ENCODE measurements at places on chromosomes 12 and 14. TPM values are rescaled to one million over a fixed set of nuclear protein-coding genes. Genes with fewer than 3 reads are reported as not detected.

GRCh38 chr12:47221256-47222023, 141.7 kb upstream of the AMIGO2 start:
- H3K4me3 ChIP-seq: no peak overlapping the region
- no peaks in the 10 kb centered on the region for H3K27me3 ChIP-seq
- no peaks in the 10 kb centered on the region for H3K4me1 ChIP-seq
- no peak for DNase-seq
- H3K36me3 ChIP-seq: no peaks in the 10 kb centered on the region

DNA sequence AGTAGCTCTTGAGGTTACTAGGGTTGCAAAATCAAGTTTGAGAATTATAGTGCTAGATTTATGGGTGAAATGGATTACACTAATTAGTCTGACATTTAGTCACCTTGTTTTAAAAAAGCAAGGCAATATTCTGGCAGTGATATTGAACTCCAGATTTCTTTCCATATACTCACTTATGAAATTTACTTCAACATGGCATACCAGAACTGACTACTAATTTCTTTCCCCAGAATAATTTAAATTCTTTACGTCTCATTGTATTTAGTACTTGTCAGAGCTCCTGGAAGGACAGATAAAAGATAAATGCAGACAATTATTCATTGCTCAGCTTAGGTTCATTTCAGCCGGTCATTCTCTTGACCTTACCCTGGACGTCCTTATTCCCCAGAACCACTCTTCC, 24.3 kb downstream of the EMP1 start:
- no peak overlapping the region for H3K4me3 ChIP-seq
- no peaks in the 10 kb centered on the region for H3K4me1 ChIP-seq
- no peak for DNase-seq
- no peak overlapping the region for H3K27ac ChIP-seq
- no peaks in the 10 kb centered on the region for H3K36me3 ChIP-seq
- H3K27me3 ChIP-seq: peaks cover under 1% of the 10 kb centered on the region

DNA sequence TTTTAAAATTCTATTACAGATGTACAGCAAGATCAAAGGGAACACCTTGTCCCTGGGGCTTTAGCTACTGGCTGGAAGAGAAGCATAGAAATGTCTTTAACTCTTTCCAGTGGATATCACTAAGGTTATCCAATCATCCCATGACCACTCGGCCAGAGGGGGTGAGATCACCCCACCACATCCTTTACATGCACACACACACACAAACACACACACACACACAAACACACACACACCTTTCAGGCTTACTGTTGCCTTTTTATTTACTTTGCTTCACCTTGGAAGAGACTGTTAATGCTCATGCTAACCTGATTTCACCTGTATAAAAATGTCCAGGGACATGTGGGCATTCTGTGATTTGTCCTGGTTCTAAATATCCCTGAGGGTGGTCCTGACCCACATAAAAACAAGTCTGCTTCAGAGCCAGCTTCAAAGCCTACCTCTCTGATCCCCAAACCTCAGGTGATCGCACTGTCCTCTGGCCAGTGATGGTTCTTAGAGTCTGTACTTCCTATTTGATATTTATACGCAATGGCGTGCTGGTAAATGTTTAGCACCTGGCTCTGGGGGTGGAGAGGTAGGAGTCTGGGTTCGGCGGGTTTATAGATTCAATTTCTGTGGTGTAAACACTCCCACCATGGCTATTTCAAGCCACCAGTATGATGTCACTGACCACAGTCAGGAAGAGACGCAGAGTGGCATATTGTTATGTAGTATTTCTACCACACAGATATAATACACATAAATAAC, 166.1 kb upstream of the EEA1 start:
- H3K4me3 ChIP-seq: no peak overlapping the region
- no peak for DNase-seq
- H3K4me1 ChIP-seq: no peaks in the 10 kb centered on the region
- no peaks in the 10 kb centered on the region for H3K27me3 ChIP-seq

DNA sequence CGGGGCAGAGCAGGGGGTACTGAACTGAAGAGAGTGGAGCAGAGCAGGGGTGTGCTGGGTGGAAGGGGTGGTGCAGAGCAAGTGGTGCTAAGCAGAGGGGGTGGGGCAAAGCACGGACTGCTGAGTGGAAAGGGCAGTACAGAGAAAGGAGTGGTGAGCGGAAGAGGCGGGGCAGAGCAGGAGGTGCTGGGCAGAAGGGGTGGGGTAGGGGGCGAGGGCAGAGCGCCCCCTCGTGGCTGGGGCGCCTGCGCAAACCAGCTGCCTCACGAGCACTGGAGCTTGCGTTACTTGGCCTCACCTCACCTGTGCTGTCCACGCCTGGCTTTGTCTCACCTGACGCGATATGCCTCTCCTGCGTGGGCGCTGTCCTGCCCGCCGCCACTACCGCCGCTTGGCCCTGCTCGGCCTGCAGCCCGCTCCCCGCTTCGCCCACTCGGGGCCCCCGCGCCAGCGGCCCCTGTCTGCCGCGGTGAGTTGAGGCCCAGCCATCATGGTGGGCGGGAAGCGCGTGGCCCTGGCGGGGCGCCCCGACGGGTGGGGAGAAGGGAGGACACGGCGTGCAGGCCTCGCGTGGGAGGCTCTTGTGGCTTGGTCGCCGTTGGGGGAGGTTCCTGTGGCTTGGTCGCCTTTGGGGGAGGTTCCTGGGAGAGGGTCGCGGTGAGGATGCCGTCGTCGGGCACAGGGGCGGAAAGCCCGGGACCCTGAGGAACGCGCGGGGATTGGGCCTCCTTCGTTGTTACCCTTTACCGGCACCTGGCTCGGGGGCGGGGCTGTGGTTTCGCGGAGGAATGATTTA, at the start of gene COX8C:
Gene COX8C, plus strand, starts transcription at position 257 of the 796 bp plus-strand sequence. Its CDS starts 87 bp downstream, at position 344.
- no peaks in the 10 kb centered on the region for H3K4me1 ChIP-seq
- no peak within 1 kb of the TSS for H3K27ac ChIP-seq
- H3K27me3 ChIP-seq: no peaks in the 10 kb centered on the region
- no peak within 1 kb of the TSS for H3K4me3 ChIP-seq
- no peak for DNase-seq

SIX6 gene
- under 0.01 TPM for total RNA-seq

Data from thymus (tissue), 14 donors.